Naive thymus-derived CD8-positive, alpha-beta T cell (primary cell): ENCODE measurements at places on chromosomes 13 and 19.

- DNase-seq, result no peak
Observed at GRCh38 chr19:35978271-35978670, 16.7 kb upstream of the SDHAF1 start.

DNA sequence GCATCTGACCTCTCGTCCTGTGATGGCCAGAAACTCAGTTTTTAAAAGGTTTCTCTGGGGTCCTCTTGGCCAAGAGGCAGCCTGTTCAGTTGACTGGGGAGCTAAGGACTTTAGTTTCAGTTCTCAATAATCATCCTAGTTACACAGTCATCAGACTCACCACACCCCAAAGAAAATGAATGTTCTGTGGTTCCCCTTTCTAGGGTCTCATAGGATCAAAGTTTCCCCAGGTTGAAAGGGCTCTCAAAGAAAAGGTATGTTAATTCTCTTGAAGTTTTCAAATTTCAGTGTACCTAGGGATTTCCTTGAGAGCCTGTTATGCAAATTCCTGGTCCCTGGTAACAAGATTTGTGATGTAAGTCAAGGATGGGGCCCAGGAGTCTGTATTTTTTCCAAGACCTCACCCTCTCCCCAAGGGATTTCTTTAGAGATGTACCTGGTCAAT lies 94.9 kb downstream of the FAM216B start:
- no peak for DNase-seq

- DNase-seq, result no peak
Observed at GRCh38 chr19:47681388-47681787, 31.8 kb upstream of the EHD2 start.

DNA sequence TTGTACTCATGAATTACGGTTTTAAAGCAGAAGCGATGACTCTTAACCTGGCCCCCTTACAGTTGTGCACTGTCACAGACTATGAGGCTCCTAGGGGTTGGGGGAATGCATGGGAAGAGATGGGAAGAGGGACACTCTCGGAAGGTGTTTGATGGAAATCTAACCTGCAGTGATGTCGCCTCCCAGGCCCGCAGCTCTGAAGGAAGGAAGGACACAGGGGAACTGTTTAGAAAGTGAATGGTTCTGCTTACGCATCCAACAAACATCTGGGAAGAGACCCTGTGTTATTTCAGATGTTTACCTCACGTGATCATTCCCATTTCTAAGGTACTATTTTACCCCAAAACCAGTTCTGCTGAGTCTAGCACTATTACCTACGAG lies 48.0 kb upstream of the SLC7A9 start:
- DNase-seq, result no peak

GRCh38 chr19:11378319-11379189 lies 4.1 kb downstream of the SWSAP1 start:
- DNase-seq, result no peak

- no peak for DNase-seq
Observed at GRCh38 chr19:4319067-4319718, 14.8 kb downstream of the FSD1 start.

DNA sequence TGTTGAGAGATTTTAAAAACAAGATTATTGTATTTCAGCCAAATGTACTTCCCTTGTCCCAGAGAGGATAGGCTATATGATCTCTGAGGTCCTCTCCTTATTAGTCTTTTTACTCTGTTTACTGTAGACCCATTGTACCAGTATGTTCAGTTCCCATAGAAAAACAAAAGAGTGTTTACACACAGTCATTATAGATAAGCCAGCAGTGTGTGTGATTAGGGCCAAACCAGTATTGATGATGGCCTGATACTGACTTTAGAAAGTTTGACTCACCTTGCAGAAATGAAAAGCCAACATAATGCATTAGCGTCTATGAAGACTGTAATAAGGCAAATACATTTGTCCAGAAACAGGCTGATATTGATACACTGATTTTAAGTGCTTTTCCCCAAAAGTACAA lies 6.2 kb downstream of the MTUS2 start:
- DNase-seq, result no peak

- DNase-seq, result no peak
Observed at GRCh38 chr13:102631198-102631597, 34.4 kb downstream of the TPP2 start.

GRCh38 chr13:23979361-23980159 lies 82.3 kb upstream of the C1QTNF9B start:
- no peak for DNase-seq

GRCh38 chr19:8352134-8352827 lies 9.2 kb upstream of the KANK3 start:
- DNase-seq, result no peak

DNA sequence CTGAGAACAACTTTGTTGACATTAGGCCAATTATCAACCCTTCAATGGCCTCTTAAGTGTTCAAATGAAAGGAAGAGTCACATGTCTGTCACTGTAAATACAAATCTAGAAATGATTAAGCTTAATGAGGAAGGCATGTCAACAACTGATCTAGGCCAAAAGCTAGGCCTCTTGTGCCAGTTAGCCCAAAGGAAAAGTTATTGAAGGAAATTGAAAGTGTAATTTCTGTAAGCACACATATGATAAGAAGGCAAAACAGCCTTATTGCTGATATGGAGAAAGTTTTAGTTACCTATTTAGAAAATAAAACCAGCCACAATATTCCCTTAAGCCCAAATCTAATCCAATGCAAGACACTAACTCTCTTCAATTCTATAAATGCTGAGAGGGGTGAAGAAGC lies 604.7 kb downstream of the SLITRK6 start:
- DNase-seq, result no peak

DNA sequence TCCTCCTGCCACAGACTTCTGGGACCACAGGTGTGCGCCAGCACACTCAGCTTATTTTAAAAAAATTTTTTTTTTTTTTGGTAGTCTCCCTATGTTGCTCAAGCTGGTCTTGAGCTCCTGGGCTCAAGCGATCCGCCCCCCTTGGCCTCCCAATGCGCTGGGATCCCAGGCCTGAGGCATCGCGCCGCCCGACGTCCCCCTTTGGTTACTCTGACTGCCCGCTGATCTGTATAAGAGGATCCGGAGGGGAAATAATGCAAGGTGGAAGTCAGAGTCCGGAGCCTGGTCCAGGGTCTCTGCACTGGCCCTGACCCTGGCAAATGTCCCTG lies 486 bp upstream of the ZNF805 start:
- DNase-seq, result no peak

DNA sequence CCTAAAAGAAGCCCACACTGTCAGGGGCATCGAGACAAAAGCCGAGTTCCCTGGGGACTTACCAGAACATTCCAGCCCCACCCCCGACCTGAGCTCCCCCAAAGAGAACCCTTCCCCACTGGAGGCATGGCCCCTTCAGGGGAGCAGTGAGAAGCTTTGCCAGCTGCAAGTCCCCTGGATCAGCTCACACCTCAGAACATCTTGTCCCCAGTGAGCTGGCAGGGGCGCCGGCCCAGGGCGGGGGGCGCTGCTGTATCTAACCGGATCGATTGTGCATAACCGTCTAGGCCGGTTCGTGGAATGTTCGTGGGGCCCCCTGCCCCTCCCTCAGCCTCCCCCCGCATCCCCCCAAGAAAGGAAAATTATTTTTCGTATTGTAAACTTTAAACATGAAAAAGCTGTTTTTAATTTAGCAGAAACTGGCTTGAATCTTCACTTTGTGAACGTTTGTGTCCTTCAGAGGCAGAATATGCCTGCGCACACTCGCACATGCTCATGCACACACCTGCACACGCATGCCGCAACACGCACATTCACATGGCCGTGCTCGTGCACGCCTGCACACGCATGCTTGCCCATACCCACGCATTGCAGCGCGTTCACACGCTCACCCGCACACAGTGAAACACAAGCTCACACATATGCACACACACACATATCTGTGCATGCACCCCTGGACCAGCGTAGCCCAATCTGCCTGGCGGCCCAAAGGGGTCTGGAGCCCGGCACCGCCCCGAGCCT lies 12.0 kb upstream of the CRTC1 start:
- no peak for DNase-seq
